ENCODE measurements at places on chromosomes 2 and 18.

DNA sequence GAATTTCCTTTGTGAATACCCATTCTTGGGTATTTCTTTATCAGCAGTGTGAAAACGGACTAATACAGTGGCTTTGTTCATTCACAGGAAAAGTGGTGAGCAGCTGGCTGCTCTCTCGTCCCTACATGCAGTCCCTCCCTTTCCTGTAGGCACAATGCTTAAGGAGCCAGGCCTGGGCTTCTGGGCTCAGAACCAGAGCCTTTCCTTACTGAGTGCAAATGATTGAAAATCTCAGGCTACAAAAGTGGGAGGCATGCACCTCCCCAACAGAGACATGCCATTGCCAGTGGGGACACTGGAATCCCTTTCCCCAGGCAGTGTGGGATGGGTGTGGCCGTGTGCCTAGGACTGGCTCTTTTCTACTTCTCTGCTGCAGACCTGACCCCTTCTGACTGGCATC lies 61.3 kb downstream of the MCFD2 start:
- DNase-seq, result no peak

DNA sequence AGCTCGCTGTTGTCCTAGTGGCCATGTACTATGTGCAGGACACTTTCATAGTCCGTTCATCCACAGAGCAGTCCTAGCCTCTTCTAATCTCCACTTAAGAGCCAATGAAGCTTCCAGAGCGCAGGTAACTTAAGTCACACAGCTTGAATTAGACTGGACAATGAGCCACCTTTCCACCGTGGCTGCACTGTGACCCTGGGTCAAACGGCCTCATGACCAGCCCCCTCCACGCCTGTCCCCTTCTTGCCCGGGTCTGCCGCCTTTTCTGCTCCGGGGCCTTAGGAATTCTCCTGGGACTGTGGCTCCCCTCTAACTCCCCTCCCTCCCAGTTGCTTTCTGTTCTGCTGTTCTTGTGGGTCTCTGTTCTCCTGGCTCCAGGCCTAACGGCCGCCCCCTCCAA lies 8.4 kb upstream of the PRKCE start:
- no peak for DNase-seq

DNA sequence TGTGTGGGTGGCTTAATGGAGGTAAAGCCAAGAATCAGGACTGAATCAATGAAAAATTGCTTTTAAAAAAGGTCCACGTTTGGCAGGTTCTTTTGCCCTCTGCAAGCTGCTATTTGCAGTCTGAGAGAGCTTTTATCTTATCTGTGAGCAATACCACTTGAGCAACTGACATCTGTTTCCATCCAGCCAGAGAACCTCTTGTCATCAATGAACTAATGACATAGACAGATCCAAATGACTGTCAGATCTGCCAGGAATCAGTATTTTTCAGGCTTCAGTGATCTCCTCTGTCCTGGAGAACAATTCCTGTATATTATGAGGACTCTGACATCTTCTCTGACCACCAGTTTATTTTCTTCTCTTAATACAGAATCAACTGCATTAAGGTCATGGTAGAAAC lies 608.1 kb downstream of the LRP1B start:
- DNase-seq, result no peak

GRCh38 chr18:56130481-56130880 lies 507.9 kb downstream of the TXNL1 start:
- DNase-seq, result no peak

GRCh38 chr2:174881678-174882077 lies 117.4 kb upstream of the CHRNA1 start:
- DNase-seq, result no peak

GRCh38 chr2:162196638-162197037 lies 44.6 kb upstream of the GCG start:
- no peak for DNase-seq

- no peak for DNase-seq
Measured at GRCh38 chr2:118290411-118291250, 202.4 kb downstream of the INSIG2 start.

GRCh38 chr2:186533717-186534116 lies 47.7 kb downstream of the ZC3H15 start:
- no peak for DNase-seq

DNA sequence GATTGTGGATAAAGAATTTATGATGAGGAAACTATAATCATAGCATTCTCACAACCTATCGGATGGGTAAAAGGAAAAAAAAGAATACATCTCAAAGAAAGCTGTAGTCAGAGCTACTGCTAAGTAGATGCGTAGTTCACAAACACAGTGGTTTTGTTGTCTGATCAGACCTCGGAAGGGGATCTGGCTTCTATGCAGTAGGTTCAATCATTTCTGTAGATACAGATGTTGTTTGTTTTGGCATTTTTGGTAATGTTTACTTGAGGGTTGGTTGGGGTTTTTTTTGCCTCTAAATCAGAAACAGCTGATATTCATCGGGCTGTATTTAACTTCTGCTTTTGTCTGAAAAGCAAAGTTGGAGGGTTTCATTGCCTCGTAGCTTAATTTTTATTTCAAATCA lies 42.1 kb downstream of the NPAS2 start:
- no peak for DNase-seq

DNA sequence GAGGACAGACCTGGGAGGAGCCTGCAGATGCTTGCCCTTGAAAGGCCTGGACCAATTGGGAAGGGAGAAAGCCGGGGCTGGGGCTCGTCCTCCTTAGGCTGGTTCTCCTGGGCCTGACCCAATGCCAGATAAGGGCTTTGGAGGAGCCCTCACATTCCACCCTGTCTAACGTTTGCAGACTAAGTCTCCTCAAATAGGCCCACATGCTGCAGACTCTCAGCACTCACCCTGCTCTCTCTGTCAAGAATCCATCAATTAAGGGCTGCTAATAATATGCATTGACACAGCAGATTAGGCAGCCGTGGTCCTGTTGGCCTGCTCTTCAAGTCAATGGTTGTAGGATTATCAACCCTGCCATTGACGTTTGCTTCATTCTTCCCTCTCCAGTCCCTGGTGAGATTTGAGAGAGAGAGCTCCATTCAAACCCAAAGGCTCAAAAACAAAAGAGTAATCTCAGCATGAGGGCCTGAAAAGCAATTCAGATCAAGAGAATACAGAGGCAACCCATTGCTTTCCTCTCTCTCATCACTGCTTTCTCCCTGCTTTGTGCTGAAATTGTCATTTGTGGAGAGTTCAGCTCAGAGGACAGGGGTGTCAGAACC lies 167.6 kb downstream of the INSIG2 start:
- no peak for DNase-seq

- DNase-seq, result no peak
Measured at GRCh38 chr18:63177919-63178821, 141.4 kb downstream of the BCL2 start.

GRCh38 chr2:99775585-99775984 lies 285.8 kb upstream of the REV1 start:
- no peak for DNase-seq

- DNase-seq, result no peak
Measured at GRCh38 chr2:12731701-12732280, 15.1 kb downstream of the TRIB2 start.

DNA sequence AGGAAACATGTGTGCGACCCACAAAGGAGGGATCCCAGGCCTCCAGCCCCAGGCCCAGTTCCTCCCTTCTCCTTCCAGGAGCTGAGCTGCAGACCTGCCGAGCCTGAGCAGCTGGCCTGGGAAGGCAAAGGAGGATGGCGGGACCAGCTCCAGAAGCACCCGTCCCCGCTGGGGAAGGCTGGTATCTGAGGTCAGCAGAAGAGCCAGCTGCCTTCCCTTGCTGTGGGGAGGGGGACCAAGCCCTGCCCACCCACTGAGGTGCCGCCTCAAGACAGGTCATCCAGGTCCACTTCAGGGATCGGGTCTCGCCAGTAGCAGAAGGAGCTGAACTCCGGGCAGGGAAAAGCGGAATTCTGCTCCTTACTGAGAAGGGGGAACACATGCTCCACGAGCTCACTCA lies 73.2 kb downstream of the EMILIN2 start:
- DNase-seq, result no peak

GRCh38 chr2:178912416-178913048 lies 105.3 kb upstream of the TTN start:
- no peak for DNase-seq

DNA sequence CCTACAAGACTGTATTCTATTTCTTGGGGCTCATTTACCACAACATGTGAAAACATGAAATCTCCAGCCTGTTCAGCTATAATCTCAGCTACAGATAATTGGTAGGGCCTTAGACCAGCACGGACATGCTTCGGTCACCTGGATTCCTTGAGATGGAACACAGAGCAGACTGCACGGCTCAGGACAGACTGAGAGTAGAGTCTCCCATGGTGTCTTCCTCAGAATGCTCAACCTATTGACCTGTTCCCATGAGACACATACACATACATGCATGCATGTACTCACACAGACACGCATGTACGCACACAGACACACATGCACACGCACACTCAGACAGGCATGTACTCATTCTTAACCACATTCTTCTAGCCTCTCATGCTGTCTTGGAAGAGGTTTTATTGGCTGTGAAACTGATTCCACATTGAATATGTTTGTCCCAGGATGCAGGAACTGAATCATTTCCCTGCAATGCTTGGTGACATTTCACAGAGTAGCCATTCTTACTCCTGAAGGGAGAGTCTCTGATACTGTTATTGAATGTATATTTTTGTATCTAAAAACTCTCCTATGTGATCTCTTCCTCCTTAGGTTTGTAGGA lies 23.5 kb upstream of the BZW1 start:
- no peak for DNase-seq

DNA sequence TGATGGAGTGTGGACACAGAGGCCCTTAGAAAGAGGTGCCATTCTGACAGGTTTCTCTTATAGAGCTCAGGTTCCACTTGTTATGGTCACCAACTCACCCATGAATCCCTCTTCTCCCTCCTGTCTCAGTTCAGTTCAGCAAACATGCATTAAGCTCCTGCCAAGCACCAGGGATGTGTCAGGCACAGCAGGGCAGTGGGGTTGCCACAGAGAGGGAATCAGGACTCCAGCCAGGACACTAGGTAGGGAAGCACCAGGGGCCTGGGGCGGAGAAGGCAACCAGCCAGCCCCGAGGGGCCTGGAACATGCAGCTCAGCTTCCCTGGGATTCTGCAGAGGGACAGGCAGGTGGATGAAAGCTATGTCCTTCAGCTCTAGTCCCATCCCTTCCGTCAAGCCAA lies 44.6 kb downstream of the TOGARAM2 start:
- DNase-seq, result no peak

GRCh38 chr2:154392256-154392655 lies 306.2 kb upstream of the KCNJ3 start:
- DNase-seq, result no peak

GRCh38 chr18:2409906-2410305 lies 161.4 kb downstream of the METTL4 start:
- DNase-seq, result no peak

DNA sequence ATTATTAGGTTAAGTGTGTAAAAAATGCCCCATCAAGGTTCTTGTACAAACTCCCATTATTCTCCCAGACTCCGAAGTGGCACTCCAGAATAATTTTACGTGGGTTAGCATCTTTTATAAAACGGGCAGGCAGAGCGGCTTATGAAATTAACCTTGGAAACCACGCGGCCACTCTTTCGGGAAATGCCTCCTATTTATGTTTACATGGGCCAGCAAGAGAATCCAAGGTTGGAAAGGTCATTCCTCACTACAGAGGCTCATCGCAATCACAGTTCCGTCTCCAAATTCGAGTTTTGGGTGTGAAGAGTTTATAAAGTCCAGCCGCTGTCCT lies 1.2 kb upstream of the IMPA2 start:
- DNase-seq, result no peak

GRCh38 chr2:38572167-38572566 lies 30.6 kb downstream of the HNRNPLL start:
- DNase-seq, result peak; percentile 35

GRCh38 chr2:139876321-139876720 lies 1096.1 kb upstream of the NXPH2 start:
- no peak for DNase-seq

DNA sequence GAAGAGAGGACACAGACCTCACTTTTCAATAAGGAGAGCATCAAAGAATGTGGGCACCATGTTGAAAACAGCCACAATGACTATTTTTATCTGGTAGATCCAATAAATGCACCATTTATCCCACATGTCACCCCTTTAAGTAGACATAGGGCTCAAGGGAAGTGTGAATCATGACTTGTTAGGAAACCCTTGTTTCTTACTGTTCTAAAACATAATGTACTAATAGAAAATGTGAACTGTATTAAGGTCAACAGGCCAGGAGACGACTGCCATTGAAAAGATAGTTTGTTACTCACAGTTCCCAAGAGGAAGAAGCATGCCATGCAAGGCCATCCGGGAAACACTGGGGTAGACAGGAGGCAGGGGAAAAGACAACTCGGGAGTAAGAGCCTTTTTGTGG lies 137.7 kb downstream of the EN1 start:
- DNase-seq, result no peak

DNA sequence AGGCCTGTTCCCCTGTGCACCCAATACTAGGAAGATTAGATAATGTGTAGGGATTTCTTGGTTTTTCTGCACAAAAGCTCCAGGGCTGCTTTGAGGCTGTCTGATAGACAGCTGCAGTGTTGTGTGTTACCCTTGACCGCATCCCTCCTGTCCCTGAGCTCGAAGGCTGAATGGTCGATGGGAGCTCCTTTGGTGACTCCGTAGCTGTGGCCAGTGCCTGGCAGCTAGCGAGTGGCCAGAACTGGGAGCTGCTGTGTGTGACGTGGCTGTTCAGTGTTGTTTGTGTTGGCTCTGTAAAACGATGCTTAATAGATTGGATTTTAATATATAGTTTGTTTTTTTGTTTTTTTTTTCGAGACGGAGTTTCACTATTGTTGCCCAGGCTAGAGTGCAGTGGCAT lies 170.0 kb downstream of the AGAP1 start:
- DNase-seq, result no peak

GRCh38 chr18:52764316-52764715 lies 424.3 kb downstream of the DCC start:
- no peak for DNase-seq

DNA sequence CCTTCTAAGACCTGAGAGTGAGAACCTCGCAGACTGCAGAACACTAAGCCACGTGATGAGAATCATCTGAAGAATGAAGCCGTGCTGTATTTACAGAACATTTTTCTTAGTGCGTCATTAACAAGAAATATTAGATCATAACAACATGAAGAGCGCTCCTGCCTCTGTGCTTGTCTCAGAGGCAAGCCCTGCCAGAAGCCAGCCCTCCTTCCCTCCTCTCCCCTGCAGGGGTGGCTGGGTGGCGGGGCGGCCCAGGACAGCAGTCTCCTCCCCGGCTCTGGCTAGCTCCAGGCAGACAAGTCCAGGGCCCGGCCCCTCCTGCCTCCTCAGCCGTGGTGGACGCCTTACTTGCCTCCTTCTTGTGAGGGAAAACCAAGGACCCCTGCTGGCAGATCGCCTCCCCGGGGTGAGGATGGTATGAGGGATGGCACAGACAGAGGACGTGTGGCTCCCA lies 262.7 kb downstream of the TWIST2 start:
- DNase-seq, result no peak

DNA sequence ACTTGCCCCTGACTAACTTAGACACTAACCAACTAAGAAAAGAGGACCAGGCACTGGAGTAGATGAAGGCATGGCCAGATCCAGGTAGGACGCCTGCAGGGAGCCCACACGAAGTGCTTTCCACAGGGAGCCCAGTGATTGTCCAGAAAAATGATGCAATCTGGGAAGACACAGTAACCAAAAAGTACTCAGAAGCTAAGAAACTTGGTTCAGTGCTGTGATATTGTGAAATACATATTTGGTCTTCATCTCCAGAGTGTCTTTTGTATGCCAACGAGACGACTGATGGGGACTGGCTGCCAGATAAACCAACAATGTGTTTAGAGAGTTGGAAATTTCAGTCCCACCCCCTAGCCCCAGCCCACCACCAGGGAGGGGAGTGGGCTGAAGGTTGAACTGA lies 135.0 kb downstream of the SP3 start:
- no peak for DNase-seq

GRCh38 chr2:5886462-5886861 lies 194.3 kb downstream of the SOX11 start:
- DNase-seq, result no peak
